H9 (cell line): ENCODE measurements at places on chromosomes 1 and 21. TPM values are rescaled to one million over a fixed set of nuclear protein-coding genes. Genes with fewer than 3 reads are reported as not detected.

The PRAMEF7 gene
- total RNA-seq = not detected in 2 replicates

The S100A2 gene
- 0.57 and 0.92 TPM in 2 replicates for total RNA-seq

The C21orf91 gene
- total RNA-seq = 46.0 and 49.2 TPM in 2 replicates

The AMY1A gene
- total RNA-seq = not detected in 2 replicates

The FBXO2 gene
- total RNA-seq = 28.9 and 30.6 TPM in 2 replicates

DNA sequence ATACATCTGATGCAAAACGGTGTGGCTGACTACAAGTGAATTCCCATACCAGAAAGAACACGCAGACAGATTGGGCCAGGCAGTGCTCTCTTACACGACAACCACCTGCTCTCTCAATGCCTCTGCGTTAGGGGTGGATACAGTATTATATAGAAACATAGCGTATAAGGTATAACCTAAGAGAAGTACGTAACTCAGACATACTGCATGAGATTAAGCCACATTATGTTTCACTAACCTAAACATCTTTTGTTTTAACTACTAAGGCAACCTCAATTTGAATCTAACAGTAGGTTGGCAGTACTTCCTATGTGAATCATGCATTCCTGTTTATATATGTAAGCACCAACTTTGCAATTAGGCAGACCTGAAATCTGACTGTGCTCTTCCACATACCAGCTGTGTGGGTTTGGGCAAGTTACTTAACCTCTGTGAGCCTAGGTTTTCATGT is 58.1 kb upstream of the COA6 start:
- peaks cover 4% of the 10 kb centered on the region; the same call in 1 of the 2 replicates for H3K4me1 ChIP-seq
- H3K27ac ChIP-seq = no peak overlapping the region
- H3K36me3 ChIP-seq = no peaks in the 10 kb centered on the region

- no peak overlapping the region for H3K27ac ChIP-seq
- peak overlapping the region; percentile 98; the same call in 2 of the 3 replicates for H3K4me3 ChIP-seq
- H3K27me3 ChIP-seq = no peaks in the 10 kb centered on the region
- H3K4me1 ChIP-seq = peaks cover 4% of the 10 kb centered on the region; the same call in 1 of the 2 replicates
- no peak for DNase-seq
- peaks cover 25% of the 10 kb centered on the region for H3K36me3 ChIP-seq
Observed at GRCh38 chr1:151062741-151063371, 2.7 kb downstream of the MLLT11 start.

- no peak overlapping the region for H3K27ac ChIP-seq
- no peaks in the 10 kb centered on the region for H3K36me3 ChIP-seq
- no peaks in the 10 kb centered on the region for H3K27me3 ChIP-seq
- H3K4me1 ChIP-seq = no peaks in the 10 kb centered on the region; the same call in 1 of the 2 replicates
- no peak overlapping the region for H3K4me3 ChIP-seq
Observed at GRCh38 chr1:235855811-235856429, 10.8 kb downstream of the LYST start.

- no peak overlapping the region for H3K4me3 ChIP-seq
- H3K36me3 ChIP-seq = no peaks in the 10 kb centered on the region
- H3K4me1 ChIP-seq = no peaks in the 10 kb centered on the region
- peak; percentile 69 for DNase-seq
Observed at GRCh38 chr21:26686278-26686677, 113.2 kb upstream of the CYYR1 start.

DNA sequence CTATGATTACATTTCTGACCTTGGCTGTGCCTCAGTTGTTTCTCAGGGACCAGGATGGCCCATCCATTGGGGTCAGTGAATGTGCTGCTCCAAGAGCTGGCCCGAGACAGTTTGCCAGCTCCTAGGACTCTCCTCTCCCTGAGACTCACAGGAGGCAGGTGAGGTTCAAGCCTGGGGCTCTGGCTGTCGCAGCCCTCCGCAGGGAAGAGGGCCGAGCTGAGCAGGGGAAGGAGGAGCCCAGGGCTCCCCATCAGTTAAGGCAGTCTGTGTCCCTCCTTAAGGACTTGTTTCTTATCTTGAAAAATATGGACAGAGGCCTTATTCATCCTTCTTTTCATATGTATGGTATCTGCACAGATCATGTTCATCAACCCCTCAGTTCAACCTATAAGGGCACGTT is 26.6 kb upstream of the SARS1 start:
- H3K4me1 ChIP-seq = no peaks in the 10 kb centered on the region
- H3K4me3 ChIP-seq = no peak overlapping the region
- H3K27me3 ChIP-seq = no peaks in the 10 kb centered on the region
- DNase-seq = no peak
- H3K36me3 ChIP-seq = no peaks in the 10 kb centered on the region
- no peak overlapping the region for H3K27ac ChIP-seq

DNA sequence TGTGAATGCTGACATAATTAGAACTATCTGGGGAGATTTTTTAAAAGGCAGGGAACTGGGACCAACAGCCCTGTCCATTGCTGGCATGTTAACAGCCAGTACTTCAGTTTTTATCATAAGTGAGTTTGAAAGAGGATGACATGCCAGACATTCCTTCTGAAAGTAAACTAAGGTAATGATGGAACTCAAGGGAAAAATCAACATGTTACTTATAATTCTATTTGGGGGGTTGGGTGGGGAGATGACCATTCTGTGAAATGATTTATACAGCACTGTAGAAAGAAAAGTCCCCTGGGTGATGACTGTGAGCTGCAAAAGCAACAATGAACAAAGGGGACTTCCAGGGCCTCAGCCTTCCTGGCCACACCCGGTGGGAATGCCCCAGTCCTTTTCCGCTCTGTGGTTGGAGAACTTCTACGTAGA is 5.4 kb upstream of the LAMC2 start:
- no peak overlapping the region for H3K27ac ChIP-seq
- no peaks in the 10 kb centered on the region for H3K27me3 ChIP-seq
- no peaks in the 10 kb centered on the region for H3K36me3 ChIP-seq

DNA sequence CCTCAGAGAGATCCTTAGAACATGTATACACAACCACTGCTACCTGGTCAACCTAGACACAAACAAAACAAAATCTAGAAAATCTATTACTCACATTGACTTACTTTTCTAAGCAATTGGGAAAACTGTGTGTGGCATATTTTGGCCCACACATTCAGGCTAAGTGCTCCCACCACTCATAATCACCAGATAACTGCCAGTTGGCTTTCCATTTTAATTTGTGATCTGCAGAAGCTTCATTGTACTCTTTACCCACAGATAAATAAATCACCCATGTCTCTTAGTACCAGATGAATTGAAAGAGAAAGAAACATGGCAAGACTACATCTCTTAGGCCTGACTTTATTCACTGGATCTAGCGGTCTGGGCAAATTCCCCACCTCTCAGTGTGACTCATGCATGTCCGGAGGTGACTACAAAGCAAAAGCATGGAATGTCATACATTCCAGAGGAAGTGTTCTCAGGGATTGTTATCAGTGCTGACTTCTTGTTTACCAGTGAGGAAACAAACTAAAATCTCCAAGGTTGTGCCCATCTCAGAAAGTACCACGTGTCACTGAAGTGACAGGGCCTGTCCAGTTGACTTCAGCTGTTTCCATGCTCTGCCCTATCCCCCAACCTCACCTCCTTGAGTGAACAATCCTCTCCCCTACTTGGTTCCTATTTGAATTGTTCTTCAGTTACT is 52.4 kb upstream of the BCL10 start:
- peaks cover 20% of the 10 kb centered on the region for H3K4me1 ChIP-seq
- H3K27ac ChIP-seq = no peak overlapping the region

DNA sequence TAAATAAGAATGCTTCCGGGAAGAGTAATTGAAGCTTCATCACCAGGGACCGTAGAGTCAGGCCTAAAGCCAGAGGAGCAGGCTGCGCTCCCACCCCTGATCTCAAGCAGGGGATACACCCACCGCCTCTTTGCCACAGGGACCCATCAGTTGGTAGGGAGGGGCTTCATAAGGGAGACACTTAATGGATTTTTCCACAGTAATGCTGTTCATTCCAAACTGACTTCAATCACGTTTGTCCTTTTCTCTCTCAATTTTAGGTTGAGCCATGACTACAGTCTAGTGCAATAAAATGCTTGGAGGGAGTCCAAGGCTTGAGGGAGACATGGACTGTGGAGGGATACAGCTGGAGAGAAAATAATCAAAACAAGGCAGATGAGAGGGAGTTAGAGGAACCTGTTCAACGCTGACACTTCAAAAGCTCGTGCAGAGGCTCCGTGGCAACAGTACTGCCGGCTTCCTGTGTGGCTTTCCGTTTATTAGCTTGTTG is 111.5 kb downstream of the SEC16B start:
- H3K27ac ChIP-seq = no peak overlapping the region
- DNase-seq = no peak
- H3K4me1 ChIP-seq = no peaks in the 10 kb centered on the region
- no peaks in the 10 kb centered on the region for H3K27me3 ChIP-seq
- no peaks in the 10 kb centered on the region; the same call in 1 of the 3 replicates for H3K36me3 ChIP-seq

- no peaks in the 10 kb centered on the region for H3K36me3 ChIP-seq
- no peaks in the 10 kb centered on the region for H3K4me1 ChIP-seq
- H3K27me3 ChIP-seq = no peaks in the 10 kb centered on the region
- no peak for DNase-seq
Observed at GRCh38 chr1:55820501-55820900, 605.3 kb upstream of the USP24 start.

DNA sequence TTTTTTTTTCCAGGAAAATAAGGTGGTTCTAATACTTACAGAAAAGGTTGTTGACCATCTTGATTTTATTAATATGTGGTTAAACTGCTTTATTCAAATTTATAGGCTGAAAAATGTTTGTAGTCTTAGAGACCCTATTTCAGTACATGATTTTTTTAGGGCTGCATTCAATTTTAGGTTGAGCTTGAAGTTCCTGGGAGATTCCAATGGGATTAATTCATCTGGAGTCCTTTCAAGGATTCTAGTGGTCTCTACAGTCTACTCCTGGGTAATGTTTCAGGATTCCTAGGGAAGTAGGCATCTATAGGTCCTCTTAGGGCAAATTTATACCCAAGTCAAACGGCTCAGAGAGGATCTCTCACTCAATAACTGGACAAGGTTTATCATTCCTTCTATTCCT is 126.7 kb downstream of the HMCN1 start:
- no peaks in the 10 kb centered on the region for H3K27me3 ChIP-seq
- DNase-seq = no peak
- H3K36me3 ChIP-seq = no peaks in the 10 kb centered on the region
- H3K27ac ChIP-seq = no peak overlapping the region
- no peak overlapping the region for H3K4me3 ChIP-seq
- no peaks in the 10 kb centered on the region; the same call in none of the 2 replicates for H3K4me1 ChIP-seq

DNA sequence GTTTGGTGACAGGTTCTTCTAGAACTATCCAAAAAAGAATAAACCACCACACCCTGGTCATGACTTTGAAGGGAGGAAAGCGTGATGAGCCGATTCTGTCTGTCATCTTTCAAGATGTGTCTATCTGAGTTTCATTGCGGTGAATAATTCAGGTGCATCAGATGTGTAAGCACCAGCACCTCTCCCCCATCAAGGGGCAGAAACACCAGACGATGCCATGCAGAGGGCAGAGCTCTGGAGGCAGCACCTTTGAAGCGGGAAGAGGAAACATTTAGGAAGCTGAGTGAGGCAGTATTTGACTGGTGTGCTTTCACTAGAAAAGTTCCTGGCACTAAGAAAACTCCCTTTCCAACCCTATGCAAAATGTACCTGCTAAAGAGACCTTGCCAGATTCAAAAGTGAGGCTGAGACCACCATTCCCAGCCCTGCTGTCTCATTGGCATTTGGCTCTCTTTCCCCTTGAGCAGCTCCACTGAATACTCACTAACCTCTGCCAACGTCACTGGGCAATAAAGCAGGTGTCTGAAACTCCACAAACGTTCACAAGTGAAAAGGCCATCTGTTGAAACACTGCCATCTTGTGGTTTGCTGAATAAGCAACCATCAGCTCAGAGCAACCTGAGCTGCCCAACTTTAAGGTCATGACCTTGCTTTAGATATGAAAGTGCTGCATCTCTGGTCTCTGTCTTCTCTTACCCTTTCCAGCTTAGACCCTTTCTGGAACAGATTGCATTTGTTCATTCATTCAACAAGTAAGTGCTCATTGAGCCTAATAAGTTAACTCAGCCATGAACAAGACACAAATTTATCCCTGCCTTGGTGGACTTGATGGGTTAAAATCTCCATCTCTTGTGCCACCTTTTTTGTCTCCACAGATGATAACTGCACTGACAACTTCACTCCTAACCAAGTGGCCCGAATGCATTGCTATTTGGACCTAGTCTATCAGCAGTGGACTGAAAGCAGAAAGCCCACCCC is 228.6 kb downstream of the PAPPA2 start:
- H3K27ac ChIP-seq = no peak overlapping the region
- H3K4me1 ChIP-seq = peaks cover 3% of the 10 kb centered on the region; the same call in 1 of the 2 replicates
- no peaks in the 10 kb centered on the region; the same call in 2 of the 3 replicates for H3K36me3 ChIP-seq
- DNase-seq = peak; percentile 61
- H3K27me3 ChIP-seq = no peaks in the 10 kb centered on the region

GRCh38 chr1:51523931-51524330 is 4.9 kb upstream of the EPS15 start:
- H3K36me3 ChIP-seq = no peaks in the 10 kb centered on the region
- H3K4me1 ChIP-seq = no peaks in the 10 kb centered on the region
- no peaks in the 10 kb centered on the region for H3K27me3 ChIP-seq

DNA sequence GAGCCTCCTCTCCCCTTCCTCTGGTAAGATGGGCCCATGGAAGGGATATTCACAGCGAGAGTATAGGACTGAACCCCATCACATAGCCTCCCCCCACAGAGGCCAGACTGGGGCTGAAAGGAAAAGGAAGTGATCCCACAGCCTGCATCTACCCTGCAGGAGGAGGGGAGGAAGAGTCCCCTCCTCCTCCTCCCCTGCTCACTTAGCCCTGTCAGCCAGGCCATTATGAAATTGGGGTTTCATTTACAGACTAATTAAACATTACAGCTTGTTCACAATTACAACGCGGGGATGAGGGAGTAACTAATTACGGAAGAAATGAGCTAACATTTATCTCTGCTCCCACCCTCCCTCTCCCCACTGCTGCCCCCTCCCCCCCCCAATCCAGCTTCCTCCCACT is 25.4 kb downstream of the DMAP1 start:
- DNase-seq = no peak
- no peak overlapping the region for H3K4me3 ChIP-seq
- H3K27me3 ChIP-seq = no peaks in the 10 kb centered on the region
- peaks cover 3% of the 10 kb centered on the region; the same call in 1 of the 2 replicates for H3K4me1 ChIP-seq

- H3K36me3 ChIP-seq = no peaks in the 10 kb centered on the region
- no peak overlapping the region for H3K27ac ChIP-seq
- H3K4me1 ChIP-seq = peaks cover 3% of the 10 kb centered on the region; the same call in 1 of the 2 replicates
Observed at GRCh38 chr1:7482772-7483495, 288.2 kb upstream of the VAMP3 start.

- peak; percentile 41 for DNase-seq
- H3K4me3 ChIP-seq = no peak overlapping the region
- no peaks in the 10 kb centered on the region for H3K36me3 ChIP-seq
- H3K4me1 ChIP-seq = no peaks in the 10 kb centered on the region; the same call in 1 of the 2 replicates
Observed at GRCh38 chr1:79974659-79975058, 968.1 kb upstream of the ADGRL4 start.
